ENCODE measurements at places on chromosomes 16 and 17.

GRCh38 chr17:82134101-82134500, 36.1 kb upstream of the FASN start:
- DNase-seq, result peak; percentile 78

- DNase-seq, result no peak
Observed at GRCh38 chr16:3063625-3064386, 1.6 kb upstream of the IL32 start.

DNA sequence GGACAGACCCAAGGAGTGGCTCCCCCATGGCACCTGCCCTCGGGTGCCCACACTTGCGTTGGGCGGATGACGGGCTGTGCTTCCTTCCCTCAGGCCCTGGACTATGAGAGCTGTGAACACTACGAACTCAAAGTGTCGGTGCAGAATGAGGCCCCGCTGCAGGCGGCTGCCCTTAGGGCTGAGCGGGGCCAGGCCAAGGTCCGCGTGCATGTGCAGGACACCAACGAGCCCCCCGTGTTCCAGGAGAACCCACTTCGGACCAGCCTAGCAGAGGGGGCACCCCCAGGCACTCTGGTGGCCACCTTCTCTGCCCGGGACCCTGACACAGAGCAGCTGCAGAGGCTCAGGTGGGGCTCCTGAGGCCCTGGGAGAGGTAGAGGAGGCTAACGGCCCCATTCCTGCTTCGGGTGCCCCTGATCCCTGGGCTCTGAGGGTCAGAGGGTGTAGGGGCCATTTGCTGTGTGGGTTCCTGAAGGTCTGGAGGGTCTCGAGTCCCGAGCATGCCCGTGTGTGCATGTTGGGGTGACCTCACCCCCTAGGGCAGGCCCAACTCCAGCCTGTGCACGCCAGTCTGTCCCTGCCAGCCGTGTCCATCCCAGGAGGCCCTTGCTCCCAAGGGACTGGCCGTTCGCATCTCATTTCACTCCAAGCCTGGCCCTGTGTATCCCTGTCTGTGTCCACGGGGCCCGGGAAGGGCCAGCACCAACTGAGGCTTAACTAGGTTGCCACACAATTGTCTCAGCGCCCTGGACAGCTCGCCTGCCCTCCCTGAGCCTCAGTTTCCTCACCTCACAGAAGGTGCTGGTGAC, 10.0 kb downstream of the SLC22A31 start:
- DNase-seq, result no peak

GRCh38 chr16:64617836-64618476, 503.9 kb downstream of the CDH11 start:
- no peak for DNase-seq

DNA sequence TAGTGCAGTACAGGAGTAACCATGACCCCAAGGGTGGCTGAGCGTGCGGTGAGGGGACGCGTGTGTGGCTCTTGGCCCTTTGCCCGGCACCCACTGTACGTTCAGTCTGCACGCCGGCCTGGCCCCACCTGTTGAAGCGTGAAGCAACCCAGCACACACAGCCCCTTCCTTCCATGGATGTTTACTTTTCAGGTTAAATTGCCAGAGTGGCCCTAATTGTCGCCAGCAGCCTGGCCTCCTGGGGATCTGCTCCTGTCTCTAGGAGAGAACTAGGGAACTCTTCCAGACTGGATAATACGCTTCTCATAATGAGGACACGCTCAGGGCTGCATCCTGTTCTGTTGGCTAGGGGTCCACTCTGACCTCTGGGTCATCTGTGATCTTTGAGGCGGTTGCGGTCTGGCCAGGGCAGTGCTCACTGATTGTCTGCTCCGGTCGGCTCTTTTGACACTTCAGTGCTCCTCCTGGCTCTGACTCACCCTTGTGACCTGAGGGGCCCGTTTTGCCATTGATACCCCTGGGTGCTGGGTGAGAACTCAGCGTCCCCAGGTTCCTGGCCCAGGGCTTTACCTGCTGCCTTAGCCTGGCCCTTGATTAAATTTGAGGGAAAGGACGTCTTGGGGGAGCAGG, 27.7 kb downstream of the TPSG1 start:
- DNase-seq, result no peak

DNA sequence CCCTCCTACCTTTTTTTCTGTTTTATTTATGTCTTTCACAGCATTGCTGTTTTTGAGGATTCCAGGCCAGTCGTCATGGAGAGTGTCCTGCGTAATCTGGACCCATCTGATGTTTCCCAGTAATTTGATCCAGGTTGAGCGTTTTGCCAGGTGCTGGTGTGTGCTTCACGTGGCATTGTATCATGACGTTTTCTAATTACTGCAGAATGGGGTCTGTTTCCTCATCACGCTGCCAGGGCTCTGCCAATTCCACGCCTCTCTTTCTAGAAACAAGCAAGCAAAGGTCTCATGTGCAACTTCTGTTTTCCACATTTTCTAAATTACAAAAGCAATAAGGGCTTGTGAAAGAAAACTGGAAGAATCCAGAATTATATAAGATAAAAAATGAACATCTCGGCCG, 28.3 kb upstream of the BHLHA9 start:
- DNase-seq, result peak; percentile 89

- DNase-seq, result no peak
Observed at GRCh38 chr17:74180336-74180735, 23.1 kb upstream of the RPL38 start.

DNA sequence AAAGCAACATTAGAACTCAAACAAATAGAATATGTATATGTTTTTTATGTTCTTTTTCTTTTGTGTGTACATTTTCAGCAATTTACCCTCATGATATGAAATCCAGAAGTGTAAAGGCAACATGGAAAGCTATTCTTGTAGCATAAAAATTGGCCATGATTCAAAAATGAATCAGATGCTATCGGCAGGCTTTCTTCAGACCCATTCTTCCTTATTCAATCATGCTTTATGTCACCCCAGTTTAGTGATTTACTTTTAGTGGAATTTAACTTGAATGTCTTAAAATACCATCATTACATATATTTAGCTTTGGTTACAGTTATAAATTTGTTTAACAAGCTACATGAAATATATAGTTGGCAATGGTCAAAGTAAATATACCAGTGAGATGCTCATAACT, 21.4 kb upstream of the SMIM36 start:
- no peak for DNase-seq

DNA sequence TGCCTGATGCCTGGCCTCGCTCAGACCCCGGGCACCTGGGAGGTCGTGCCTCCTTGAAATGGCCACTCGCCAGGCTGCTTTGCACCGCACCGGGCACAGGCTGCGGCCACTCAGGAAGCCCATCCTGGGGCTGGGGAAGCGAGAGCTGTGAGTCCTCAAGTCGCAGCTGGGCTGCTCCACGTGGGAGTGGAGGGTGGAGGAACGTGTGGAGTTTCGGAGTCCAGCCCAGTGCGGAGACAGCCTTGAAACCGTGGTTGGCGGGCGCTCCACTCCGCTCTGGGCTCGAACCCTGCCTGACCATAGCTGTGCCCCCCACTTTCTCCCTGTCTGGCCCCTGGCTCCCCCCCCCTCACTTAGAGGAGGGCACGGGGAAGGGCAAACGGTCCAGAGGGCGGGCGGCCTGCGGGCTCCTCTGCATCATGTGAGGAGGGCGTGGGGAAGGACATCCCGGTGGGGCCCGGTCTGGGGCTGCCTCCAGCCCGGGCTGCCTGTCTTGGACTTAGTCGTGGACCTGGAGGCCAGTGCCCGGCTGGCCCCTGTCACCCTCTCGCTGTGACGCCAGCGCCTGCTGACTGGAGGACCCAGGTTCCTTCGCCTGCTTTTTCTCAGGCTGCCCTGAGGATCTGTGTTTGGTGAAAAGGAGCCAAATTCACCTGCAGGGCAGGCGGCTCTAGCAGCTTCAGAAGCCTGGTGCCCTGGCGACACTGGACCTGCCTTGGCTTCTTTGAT, 2.5 kb downstream of the UBE2I start:
- no peak for DNase-seq
